ENCODE measurements at places on chromosomes 7 and 10.

- DNase-seq = no peak
Observed at GRCh38 chr10:131844529-131845084, 56.2 kb upstream of the PPP2R2D start.

DNA sequence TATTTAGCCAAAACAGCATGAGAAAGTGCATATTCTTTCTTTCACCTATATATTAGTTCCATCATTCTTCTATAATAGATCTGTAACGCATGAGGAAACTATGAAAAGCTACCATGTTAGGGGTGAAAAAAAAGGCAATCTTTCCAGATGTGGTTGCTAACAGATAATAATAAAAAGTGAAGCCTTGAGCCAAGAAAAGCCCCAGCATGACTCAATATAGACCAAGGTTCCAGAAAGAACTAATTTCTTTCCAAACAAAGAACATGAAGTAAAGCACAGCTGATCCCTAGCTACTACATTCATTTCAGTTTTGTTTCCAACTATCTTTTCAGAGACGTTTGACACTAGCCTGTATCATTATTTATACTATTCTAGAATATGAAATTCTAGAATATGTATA, 16.4 kb downstream of the ARL4A start:
- no peak for DNase-seq

- no peak for DNase-seq
Observed at GRCh38 chr7:79317728-79318127, 135.7 kb downstream of the MAGI2 start.

DNA sequence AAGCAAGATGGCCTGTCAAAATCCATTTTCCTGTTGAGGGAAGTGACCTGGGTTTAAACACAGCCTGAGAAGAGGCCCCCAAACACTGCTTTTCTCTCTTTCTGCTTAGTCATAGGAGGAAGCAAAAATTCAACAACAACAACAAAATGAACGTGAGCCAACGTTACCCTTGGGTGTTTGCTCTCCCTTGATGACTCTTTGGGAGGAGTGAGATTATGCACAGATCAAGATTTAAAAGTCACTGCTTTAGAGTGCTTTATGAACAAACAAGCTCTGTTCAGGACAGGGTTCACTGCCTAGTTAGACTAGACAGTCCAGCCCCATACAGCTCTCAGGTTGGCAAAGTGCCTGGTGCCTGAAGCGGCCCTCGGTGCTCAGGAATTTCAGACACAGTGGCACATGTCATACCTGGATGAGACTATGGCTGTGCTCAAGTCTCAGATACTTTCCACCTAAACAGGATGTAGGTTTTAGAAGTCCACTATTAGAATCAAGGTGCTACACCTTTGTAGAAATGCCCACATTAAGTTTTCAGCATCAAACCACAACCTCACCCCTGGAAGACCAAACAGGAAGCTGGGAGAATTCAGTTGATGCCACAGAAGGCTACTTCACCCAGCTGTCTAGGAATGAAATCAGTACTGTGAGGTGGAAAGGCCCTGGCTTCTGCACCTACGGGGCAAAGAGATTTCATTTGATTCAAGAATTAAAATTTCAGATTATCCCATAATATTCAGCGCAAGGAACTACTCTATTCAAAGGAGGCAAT, 38.7 kb downstream of the DENND11 start:
- no peak for DNase-seq

- no peak for DNase-seq
Observed at GRCh38 chr10:127243490-127244272, 47.3 kb upstream of the INSYN2A start.

Data from activated CD8-positive, alpha-beta memory T cell treated with anti-CD3 and anti-CD28 coated beads, Interleukin-2, amount 50 U/mL, for 4 hours (primary cell).